ENCODE measurements at places on chromosomes 1 and 21.

DNA sequence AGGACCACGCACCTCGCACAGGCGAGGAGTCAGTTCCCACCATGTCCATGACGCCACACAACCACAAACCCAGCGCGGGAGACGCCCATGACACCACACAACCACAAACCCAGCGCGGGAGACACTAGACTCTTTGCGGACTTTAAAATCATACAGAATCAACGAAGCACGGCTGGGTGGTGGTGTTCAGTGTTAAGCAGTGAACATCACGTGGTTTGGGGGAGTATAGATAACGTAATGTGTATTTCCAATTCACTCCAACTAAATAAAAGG lies 19.2 kb downstream of the PTTG1IP start:
- DNase-seq, result no peak

GRCh38 chr21:43367859-43368258 lies 59.1 kb downstream of the SIK1 start:
- no peak for DNase-seq

DNA sequence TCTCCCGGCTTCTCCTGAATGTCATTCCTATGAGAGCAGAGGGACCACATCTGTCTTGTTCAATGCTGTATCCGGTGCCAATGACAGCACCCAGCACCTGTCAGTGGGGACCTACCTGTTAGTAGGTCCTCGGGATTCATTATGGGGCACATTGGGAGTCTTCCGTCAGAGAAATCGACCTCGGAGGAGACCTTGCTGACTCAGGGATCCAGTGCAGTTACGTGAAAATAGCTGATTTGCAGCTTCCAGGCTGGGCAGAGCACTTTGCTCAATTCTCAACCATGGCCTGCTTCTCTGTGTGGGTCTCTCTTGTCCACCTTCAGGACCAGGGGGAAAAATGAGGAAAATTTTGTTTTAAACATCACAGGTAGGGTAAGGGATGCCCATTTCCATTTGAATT lies 130.2 kb downstream of the PRDM2 start:
- no peak for DNase-seq

DNA sequence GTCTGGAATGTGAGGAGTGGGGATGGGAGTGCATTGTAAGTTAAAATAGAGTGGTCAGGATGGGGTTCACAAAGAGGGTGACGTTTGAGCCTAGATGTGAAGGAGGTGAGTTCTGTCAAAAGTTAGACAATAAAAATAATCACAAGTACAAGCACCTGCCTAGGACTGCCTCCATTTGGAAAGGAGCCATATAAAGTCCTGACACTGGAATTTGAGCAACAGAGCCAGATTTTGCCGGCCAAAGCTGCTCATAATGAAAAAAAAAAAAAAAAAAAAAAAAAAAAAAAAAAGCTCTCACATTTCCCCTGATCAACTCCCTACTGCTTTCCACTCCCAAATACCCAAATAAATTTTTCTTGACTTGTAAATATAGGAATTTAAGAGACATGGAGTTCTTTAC lies 4.1 kb downstream of the PALMD start:
- DNase-seq, result no peak

- DNase-seq, result no peak
Measured at GRCh38 chr1:225437710-225438437, 10.0 kb upstream of the LBR start.

- no peak for DNase-seq
Measured at GRCh38 chr1:172084876-172085275, 243.6 kb downstream of the DNM3 start.

GRCh38 chr1:243313635-243314536 lies 58.0 kb downstream of the SDCCAG8 start:
- DNase-seq, result no peak

DNA sequence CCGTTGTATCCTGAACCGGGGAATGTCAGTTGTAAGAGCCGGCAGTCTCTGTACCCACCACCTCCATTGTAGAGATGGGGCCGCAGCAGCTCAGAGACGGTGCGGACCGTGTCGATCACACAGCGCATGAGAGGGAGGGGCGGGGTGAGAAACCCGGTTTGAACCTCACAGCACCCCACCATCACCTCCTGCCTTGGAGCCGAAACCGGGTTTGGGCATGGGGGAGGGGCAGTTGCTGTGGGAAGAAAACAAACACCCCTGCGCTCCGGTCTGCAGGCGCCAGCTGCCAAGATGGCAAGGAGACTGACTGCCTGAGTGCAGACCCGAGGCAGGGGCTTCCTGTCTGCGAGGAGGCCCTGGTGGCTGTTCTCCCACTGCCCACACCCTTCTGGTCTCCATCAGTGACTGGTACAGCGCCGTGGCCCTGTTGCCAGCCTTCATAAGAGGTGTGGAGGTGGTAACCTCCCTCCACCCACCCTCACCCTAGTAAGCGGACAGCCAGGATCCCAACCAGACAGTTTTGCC lies 69.2 kb upstream of the SSBP3 start:
- DNase-seq, result no peak

DNA sequence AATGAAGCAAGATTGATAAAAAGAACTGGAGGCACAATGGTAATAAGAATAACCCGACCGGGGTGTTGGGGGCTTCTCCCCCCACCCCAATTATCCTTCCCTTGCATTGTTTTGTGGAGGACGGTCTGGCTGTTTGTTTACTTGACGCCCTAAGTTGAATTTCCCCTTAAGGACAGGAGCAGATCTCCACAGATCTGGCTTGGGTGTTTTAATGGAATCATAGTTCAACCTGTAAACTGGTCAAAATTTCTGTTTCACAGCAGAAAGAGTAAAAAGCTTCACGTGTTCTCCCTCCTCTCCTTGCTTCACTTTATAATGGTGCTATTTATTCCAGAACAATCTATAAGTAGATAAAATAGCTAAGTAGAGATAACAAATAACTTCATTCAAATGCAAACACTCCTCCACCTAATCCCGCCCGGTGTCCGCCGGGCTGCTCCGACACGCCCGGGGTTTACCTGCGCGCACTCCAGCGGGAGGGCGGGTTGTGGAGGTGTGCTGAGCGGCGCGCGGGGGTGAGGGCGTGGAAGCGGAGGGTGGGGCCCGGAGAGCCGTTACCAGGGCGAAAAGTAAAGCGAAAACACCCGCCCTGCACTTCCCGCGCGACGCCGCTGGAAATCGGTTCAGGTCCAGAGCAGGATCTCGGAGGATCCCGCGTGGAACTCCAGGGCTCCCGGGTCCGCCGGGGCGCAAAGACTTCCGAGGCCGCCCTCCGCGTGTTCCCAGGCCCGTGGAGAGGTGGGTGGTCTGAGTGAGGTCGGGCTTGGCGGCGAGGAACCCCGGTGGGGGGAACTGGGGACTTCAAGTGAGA lies 2.0 kb upstream of the ATF3 start:
- no peak for DNase-seq

DNA sequence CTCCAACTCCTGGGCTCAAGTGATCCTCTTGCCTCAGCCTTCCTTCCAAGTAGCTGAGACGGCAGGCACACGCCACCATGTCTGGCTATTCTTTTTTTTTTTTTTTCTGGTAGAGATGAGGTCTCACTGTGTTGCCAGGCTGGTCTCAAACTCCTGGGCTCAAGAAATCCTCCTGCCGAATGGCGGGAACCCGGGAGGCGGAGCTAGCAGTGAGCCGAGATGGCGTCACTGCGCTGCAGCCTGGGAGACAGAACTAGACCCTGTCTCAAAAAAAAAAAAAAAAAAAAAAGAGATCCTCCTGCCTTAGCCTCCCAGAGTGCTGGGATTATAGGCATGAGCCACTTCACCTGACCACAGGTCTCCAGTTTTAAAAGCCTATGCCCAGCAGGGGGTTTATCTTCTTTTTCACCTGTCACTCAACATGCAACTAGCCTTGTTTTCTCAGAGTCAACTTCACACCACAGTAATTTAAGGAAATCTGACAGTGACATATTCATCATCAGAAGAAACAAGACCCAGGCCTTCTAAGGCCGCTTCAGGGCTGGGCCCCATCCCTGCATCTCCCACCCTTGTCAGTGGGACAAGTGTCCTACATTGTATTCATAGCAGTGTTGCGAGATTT lies 38.3 kb upstream of the GALNT2 start:
- no peak for DNase-seq

DNA sequence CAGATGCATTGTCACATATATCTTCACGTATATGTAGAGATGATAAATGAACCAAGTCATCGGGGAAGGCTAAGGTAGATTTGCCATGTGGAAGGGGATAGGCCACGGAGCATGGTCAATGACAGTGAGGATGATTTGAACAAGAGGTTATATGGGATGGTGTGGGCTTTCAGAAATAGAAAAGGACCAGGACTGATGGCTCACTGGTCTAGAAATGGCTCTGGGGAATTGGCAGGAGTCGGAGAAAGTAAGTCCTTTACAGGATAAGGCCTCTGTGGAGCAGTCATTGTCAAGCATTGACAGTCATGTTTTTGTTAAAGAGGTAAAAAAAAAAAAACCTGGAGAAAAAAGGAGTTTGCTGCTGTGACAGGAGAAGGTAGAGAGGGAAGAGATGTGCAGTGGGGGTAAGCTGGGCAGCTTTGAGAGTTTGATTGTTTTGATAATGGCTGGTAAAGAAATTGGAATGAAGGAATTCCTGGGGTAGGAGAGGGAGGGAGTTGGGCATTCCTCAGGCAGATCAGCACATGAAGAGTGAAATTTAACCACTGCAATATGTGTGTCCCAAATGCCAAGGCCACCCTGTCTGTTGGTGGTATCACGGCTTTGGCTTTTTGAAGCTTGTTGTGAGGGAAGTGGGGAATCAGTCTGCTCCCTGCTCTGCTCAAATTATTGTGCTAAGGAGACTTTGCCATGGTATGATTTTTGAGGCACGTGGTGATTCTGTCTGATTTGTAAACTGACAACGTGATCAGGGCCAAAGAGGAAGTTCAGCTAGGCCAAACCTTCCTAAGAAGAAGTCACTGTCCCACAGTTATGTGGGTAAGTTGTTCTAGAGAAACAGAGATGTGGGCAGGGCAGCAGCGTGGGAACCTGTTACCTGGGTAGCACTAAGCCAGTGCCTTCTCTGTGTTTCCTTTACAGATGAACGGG lies 26.0 kb downstream of the MACF1 start:
- no peak for DNase-seq

Data from stimulated activated CD4-positive, alpha-beta T cell treated with anti-CD3 and anti-CD28 coated beads, Interleukin-1b, Interleukin-23, amount 100 ng/mL, for 1 hour (primary cell).